ENCODE measurements at places on chromosomes 2 and 18.

- DNase-seq: no peak
Observed at GRCh38 chr2:64678771-64679590, 25.3 kb upstream of the SERTAD2 start.

GRCh38 chr2:9199716-9200632 lies 6.6 kb upstream of the ASAP2 start:
- no peak for DNase-seq

GRCh38 chr18:55688030-55688429 lies 100.0 kb upstream of the TCF4 start:
- DNase-seq: no peak

DNA sequence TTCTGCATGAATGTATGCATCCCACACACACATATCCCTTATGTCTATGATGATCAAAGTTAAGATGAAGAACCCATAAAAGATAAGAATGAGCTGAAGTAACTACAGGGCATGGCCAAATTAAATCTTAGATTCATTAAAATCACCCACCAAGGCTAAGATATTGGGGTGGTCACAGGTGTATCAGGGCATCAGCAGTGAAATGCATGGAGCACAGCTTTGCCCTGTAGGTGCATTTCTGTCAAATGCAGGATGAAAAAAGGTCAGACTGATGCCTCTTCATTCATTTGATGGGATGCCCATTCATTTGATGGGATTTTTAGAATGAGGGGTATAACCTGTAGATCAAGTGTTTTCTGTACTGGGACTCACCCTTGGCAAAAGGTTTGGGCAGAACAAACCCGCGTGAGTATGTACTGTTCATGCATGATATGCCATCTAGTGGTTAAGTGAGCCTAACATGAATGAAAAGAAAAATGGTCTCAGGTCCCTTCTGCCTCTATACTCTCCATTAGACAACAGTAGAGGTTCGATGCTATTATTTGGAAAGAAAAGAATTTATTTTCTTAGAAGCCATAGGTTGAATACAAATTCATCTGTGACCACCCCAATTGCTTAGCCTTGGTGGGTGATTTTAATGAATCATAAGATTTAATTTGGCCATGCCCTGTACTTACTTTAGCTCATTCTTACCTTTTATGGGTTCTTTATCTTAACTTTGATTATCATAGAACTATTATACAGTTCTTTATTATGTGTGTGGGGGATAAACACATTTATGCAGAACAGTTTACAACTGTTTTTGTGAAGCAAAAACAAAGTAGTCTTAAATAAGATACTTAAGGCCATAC lies 43.2 kb upstream of the NOSTRIN start:
- no peak for DNase-seq

DNA sequence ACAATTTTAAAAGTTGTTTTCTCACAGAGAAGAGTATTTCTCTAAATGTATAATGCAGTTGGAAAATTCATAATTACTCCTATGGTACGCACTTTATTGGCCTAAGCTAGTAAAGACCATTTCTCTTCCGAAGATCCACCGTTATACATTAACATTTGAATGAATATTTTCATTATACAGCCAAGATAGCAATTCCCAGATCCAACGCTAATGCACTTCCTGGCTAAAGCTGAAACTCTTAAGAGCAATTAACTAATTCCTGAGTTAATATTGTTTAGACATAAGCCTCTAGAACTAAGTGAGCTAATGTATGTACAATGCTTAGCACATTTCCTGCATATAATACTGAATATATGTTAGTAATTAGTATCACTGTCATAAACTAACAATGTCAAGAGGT lies 56.2 kb downstream of the PDK1 start:
- no peak for DNase-seq

DNA sequence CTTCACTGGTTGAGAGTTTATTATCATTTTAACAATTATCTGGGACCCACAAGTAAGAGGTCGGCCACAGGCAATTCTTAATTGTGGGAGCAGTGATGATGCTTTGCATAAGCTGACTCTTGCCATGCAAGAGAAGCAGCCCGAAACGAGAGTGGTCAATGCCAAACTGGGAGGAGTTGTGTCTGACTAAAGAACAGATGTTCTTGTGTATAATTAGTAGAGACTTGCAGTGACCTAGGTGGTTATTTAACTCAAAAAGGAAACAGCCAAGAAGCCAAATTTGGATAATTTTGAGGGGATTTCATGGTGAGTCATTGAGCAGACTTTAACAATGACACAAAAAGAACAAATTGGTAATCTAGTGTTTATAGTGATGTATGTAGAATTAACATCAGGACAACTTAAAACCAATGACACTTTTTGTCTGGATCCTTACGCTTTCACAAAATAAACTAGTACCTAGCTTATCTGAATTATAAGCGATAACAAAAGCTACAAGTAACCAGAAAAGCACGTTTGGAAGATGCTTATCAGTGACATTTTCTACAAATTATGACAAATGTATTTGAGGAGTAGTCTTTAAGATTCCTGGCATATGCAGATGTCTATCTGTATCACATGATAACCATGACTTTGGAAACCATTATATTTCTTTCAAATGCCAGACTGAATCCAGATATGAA lies 184.7 kb upstream of the DLGAP1 start:
- peak; percentile 75 for DNase-seq

GRCh38 chr2:66576311-66576560 lies 141.3 kb downstream of the MEIS1 start:
- no peak for DNase-seq

DNA sequence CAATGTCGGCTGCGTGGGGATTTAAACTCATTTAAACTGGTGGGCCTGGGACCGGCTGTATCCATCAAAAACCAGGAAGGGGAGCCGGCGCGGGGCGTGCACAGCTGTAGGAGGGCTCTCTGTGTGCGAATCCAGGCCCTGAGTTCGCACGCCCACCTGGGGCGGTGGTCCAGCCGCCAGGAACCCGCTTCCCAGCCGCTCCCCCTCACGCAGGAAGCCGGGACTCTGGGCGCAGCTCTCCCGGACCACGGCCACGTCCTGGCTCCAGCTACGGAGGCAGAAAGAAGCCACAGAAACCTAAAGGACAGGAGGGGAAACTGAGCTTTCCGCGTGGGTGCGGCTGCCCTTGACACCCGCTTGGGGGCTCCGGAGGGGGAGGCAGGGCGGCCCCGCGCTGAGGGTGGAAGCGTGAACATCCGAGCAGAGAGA lies 80.6 kb downstream of the GFPT1 start:
- DNase-seq: no peak

DNA sequence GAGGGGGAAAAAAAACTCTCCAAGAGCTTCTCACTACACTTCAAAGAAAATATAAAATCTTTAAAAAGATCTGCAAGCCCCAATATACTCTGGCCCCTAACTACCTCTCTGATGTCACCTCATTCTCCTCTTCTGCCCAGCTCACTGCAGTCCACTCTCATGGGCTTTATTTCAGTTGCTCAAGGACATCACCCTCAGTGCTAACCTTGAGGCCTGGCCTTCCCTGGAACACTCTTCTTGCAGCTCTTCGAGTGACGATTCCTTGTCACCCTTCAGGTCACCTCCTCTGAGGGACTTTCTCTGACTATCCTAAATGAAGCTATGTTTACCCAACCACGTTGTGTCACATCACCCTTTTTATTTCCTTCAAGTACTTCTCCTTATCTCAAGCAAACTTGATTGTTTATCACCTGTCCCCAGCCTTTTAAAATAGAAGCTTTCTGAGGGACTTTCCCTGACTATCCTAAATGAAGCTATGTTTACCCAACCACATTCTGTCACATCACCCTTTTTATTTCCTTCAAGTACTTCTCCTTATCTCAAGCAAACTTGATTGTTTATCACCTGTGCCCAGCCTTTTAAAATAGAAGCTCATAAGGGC lies 10.4 kb downstream of the RTTN start:
- peak; percentile 20 for DNase-seq

GRCh38 chr2:197707316-197708213 lies 2.4 kb downstream of the MARS2 start:
- no peak for DNase-seq

GRCh38 chr2:156748221-156748620 lies 312.0 kb downstream of the GPD2 start:
- no peak for DNase-seq

Measured in GM06990 (cell line).